ENCODE measurements at places on chromosomes 12 and 14.

DNA sequence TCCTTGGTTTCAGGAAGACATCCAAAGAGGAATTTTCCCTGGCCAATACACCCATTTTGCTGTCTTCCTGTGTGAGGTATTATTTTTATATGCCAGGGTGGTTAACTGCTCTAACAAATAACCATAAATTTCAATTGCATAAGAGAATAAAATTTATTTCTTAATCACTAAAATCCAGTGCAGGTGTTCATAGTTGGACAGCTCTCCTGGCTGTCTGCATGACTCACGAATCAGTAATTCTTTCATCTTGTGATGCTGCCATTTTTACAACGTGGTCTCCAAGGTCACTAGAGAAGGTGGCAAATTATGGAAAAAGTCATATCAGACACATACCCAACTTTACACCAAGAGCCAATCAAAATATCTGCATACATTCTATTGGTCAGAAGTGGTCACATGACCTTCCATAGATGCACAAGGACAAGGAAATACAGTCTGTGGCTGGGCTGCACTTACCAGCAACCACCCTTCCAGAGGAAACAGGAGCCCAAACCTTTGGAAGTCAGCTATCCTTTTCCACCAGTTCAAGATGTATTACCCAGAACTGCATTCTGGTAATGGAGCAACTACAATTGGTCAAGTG is 193.5 kb upstream of the PLEKHG7 start:
- DNase-seq, result no peak

DNA sequence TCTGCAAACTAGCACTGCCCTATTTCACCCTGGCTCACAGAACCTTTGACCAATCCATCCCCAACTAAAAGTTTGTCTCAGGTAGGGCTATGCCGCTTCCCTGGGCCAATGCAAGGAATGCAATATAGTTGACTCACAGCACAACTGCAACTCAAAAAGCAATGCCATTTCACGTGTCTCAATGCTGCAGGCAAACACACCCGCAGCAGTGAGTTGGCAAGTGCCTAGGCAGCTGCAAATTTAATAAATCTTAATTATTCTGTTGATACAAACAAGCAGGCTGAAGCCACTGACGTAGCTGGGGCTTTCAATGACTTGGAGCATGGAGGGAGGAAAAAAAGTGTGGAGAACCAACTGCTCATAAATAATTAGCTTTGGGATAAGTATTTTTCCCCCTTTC is 87.9 kb downstream of the SYNE3 start:
- no peak for DNase-seq

DNA sequence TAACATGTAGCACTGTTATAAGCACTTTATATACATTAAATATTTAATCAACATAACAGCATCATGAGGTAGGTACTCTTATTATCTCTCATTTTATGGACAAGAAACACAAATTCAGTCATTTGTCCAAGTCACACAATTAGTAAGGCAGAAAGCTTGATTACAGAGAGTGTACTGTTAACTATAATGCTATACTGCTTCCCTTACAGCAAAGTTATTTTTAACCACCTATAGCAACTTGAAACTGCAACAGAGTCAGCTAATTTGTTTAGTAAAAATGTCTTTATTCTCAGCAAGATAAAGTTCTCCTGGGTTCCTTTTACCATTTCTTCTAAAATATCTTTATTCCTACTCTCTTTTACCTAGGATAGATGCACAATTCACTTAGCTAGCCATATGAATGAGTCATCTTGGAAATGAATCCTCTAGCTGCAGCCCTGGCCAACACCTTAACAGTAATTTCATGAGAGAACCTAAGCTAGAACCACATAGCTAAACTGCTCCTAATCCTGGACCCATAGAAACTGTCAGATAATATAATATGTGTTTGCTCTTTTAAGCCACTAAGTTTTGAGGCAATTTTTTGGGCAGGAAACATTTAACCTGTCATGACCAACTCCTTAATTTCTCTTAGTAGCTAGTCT is 90.2 kb upstream of the HECTD1 start:
- DNase-seq, result no peak

DNA sequence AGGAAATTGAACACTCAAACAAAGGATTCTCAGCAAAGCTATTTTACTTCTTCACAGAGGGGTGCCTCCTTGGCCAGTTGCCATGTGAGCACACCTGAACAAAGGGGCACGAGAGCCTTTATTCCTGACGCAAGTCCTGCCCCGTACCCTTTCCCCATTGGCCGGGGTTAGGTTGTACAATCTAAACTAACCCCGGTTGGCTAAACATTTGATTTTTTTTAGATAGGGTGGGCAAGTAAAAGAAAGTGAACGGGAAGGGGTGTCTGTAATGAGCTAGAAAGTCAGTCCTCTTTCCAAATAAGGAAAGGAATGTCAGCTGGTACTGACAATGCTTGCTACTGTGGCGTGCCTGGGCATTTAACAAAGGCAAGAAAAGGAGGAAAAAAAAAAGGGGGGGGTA is 135.5 kb upstream of the CDKN3 start:
- DNase-seq, result no peak

- no peak for DNase-seq
These were observed 26.7 kb downstream of the ELK3 start for GRCh38 chr12:96220902-96221301.

GRCh38 chr14:95474941-95475340 is 41.5 kb downstream of the SYNE3 start:
- DNase-seq, result no peak

DNA sequence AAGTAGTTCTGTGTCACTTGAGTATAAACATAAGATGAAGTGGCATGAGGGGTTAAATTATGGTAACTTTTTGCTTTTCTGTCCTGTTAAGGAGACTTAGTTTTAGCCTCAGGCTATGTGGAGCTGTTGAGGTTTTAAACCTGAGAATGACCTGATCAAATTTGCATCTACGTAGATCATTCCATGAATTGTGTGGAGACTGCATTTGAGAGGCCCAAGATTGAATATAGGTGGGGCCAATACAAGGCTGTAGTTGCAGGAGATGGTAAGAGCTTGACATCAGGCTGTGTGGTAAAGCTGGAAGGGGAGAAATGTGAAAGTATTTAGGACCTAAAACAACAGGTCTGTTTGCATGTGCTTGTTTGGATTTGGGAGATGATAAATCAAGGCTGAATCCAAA is 249.5 kb downstream of the SLC16A7 start:
- DNase-seq, result no peak

DNA sequence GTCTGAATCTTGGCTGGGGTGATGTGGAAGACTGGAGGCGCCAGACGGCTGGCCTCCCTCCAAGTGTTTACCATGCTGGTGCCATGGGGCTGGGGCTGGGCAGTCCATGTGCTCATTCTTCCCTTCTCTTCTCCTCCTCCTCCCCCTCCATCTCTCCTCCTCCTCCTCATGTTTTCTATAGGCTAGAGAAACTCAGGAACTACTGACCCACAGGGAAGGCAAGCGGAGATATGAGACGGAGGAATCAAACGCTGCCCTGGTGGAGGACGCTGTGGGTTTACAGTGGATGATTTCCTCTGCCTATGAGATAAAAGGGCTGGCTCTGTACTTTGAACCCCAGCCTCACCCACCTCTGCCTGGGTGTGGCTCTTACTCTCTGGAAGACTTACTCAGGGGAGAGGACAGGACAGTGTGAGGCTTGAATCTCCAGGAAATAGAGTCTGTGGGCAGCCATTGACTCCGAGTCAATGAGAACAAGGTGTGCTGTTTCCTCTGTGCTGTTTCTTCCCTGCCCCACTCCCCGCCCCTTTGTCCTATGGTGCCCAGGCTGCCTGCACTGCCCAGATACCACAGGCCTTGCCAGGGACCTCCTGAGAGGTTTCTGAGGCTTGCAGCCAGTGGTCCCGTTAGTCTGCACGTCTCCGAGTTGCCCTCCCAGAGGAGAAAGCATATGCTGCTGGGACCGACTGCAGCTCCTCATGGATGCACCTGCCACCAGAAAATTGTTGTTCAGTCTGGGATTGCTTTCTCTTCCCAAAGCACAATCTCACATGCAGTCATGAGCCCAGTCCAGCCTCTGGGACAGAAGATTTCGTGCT is 132.6 kb upstream of the ARHGAP5 start:
- DNase-seq, result no peak

GRCh38 chr12:73383584-73384222 is 1111.5 kb downstream of the TRHDE start:
- no peak for DNase-seq

- peak; percentile 63 for DNase-seq
These were observed 12.8 kb downstream of the STX2 start for GRCh38 chr12:130826151-130826801.
